ENCODE measurements at places on chromosomes 1 and 21.

- DNase-seq: no peak
These were observed 229.6 kb upstream of the JUN start for GRCh38 chr1:59013276-59013927.

DNA sequence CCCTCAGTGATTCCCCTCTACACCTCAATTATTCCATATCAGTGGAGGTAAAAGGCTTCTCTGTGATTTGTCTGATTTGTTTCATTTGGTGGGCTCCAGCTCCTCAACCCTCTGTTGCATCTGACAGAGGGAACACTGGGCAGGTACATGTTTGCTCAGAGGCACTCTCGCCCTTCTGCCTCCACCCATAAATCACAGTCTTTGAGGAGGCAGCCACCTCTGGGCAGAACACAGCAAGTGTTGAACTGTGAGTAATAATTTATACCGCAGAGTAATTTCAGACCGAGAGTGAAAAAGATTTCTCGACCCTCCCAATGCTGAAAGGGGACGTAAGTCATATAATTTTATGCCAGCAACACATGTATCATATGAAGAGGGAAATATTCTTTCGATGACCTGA lies 330.1 kb upstream of the PBX1 start:
- DNase-seq: no peak

DNA sequence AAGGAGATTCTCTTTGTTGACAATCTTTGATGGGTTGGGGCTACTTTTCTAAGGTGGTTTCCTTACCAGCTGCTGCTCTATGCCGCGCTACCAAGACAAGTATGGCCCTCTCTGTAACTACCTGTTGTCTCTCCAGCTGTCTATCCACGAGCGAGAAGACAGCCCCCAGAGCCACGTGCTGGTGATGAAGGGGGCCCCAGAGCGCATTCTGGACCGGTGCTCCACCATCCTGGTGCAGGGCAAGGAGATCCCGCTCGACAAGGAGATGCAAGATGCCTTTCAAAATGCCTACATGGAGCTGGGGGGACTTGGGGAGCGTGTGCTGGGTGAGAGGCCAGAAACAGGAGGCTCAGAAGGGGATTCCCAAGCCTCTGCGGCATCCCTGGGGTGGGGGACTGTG lies 14.4 kb downstream of the ATP1A2 start:
- no peak for DNase-seq

GRCh38 chr1:115641762-115642167 lies at the start of gene VANGL1:
VANGL1 (plus strand) TSS chr1:115641970; CDS start chr1:115651414, 9,444 bp downstream.
- no peak for DNase-seq

GRCh38 chr1:173415490-173415889 lies 61.6 kb upstream of the PRDX6 start:
- no peak for DNase-seq

DNA sequence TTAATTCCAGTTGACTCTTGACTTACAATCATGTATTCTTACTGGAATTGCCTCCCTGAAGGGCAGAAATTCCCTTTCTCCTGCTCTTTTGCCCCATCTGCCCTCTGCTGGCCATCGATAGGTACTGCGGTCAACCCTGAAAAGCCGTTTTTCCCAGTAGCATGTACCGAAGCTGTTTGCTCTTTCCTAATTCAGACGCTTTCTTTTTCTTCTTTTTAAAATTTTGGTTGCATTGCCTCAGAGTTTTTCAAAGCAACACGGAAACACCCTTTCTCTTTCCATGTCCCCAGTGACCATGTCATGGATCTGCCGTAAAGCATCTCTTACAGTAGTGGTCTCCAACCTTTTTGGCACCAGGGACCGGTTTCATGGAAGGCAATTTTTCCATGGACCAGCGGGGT lies 164.2 kb upstream of the C1orf21 start:
- no peak for DNase-seq

DNA sequence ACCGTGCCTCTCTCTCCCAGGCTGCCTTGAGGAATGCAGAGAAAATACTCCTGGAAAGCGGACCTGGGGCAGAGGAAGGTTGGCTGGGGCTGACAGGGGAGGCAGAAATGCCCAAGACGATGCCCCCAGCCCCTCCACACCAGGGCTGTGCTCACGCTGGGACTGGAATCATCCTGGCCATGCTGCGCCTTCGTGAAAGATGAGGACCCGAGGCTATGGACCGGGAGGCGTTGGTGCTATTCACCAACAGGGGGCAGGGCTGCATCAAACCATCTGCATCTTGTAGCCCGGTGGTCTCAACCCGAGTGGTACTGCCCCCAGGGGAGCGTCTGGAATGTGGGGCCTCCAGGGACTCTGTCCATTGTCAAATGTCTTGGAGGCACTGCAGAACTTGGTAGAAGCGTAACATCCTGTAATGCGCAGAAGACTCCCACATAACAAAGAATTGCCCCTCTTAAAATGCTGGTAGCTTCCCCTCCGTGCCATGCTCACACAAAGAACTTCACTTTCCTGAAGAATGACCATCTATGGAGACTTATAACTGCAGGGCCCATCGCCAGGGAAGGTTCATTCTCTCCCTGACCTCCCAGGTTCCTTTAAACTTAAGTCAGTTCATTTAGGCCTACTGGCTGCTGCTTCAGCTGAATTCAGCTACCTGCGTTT lies 251.2 kb downstream of the RRAGC start:
- DNase-seq: no peak

GRCh38 chr1:1082776-1083415 lies 8.8 kb upstream of the RNF223 start:
- no peak for DNase-seq

DNA sequence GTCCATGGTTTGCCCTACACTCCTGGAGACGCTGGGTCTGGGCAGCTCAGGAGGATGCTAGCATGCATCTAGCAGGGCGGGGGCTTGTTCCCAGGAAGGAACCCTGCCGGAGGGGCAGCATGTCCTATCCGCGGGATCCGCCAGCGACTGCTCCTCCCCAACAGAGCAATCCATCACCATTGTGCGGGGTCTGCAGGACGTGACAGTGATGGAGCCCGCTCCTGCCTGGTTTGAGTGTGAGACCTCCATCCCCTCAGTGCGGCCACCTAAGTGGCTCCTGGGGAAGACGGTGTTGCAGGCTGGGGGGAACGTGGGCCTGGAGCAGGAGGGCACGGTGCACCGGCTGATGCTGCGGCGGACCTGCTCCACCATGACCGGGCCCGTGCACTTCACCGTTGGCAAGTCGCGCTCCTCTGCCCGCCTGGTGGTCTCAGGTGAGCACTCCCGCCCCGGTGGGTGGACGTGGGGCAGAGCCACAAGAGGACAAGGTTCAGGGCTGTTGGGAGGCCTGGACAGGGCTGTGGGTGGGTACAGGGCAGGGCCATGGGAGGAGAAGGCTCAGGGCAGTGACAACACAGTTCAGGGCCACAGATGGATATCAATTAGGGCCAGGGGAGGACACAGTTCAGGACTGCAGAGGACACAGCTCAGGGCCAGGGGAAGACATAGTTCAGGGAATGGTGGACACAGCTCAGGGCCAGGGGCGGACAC lies 71.3 kb downstream of the OBSCN start:
- DNase-seq: no peak

GRCh38 chr1:38153066-38153777 lies 106.6 kb upstream of the POU3F1 start:
- DNase-seq: no peak

- DNase-seq: no peak
These were observed 87.5 kb upstream of the FMN2 start for GRCh38 chr1:240004086-240004749.

DNA sequence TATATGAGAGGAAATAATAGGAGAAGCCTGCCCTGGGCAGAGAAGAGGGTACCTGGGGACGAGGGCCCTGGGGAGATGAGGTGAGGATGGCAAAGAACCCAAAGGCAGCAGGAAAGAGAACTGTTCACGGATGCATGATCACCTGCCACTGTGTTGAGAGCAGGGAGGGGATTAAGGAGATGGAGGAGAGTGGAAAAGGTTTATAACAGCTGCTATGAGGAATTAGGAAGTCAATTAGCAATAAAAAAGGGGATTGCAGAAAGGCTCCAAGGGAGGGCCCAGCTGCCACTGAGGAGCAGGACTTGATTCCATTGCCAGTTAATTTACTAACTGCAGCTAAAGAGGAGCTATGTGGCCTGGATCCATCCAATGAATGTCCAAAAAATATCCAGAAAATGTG lies 61.1 kb downstream of the GFI1 start:
- DNase-seq: no peak

DNA sequence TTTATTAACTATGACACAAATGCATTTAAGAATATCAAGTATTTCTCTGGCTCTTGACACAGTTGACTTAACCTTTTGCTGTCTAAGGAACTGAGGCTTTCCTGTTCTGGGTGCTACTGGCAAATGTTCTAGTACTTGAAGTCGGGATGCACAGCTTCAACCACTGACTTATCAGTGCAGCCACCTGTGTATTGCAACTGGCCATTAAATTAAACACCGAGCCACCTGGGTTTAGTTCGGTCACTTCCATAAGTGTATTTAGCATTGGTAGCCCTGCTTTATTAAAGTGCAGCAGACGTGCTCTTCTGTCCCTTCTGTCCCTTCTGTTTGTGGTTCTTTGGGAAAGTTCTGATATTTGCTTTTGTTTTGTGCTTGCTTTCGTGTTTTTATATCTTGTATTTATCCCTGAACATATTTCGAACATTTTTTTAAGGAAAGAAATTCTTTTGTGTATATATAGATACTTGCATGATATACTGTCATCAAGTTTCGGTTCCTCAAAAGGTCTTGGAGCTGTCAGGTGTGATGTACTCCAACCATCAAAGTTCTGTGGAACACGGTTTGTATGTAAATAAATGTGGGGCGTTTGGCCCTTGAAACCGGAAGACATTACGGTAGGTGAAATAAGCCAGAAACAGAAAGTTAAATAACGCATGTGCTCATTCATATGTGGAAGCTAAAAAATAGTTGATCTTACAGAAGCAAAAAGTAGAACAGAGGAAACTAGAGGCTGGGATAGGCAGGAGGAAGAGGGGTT lies 297.9 kb upstream of the GREM2 start:
- no peak for DNase-seq

DNA sequence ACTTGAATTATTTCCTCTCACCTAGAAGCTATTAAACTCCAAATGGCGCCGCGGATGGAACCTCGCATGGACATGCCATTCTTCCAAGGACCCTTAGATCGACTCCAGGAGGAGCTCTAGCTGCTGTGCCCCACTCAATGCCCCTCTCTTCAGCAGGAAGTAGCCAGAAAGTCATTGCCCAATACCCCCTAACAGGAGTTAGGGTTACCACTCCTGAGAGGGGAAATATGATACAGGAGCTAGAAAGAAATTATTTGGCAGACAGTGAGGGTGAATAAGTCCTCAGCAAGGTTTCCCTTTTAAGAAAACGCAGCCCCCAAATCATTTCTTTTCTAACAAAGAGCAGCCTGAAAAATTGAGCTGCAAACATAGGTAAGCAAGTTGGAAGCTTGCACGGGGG lies 28.6 kb downstream of the TFB2M start:
- no peak for DNase-seq

- no peak for DNase-seq
These were observed 176.1 kb downstream of the CLIC6 start for GRCh38 chr21:34844924-34845238.

GRCh38 chr1:67853704-67854103 lies 20.4 kb upstream of the GNG12 start:
- DNase-seq: no peak

GRCh38 chr1:157499521-157499920 lies 52.8 kb downstream of the FCRL5 start:
- no peak for DNase-seq

GRCh38 chr1:209770636-209771415 lies 13.5 kb downstream of the C1orf74 start:
- no peak for DNase-seq

DNA sequence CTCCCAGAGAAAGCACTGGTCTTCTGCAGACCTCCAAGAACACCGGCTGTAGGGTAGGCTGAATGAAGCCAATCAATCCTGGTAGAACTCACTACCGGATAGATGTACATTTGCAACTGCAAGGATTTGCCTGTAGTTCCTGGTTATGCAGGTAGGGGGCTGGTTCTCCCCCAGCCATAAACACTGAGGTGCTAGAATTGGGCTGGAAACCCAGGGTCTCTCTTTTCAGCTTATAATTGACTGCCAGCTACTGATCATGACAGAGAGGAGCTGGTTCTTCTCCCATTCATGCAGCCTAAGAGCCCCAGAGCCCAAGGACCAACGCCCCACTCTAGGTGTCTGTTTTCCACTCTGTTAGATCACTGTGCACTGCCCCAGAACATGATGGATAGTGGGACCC lies 21.5 kb upstream of the MTARC2 start:
- no peak for DNase-seq

DNA sequence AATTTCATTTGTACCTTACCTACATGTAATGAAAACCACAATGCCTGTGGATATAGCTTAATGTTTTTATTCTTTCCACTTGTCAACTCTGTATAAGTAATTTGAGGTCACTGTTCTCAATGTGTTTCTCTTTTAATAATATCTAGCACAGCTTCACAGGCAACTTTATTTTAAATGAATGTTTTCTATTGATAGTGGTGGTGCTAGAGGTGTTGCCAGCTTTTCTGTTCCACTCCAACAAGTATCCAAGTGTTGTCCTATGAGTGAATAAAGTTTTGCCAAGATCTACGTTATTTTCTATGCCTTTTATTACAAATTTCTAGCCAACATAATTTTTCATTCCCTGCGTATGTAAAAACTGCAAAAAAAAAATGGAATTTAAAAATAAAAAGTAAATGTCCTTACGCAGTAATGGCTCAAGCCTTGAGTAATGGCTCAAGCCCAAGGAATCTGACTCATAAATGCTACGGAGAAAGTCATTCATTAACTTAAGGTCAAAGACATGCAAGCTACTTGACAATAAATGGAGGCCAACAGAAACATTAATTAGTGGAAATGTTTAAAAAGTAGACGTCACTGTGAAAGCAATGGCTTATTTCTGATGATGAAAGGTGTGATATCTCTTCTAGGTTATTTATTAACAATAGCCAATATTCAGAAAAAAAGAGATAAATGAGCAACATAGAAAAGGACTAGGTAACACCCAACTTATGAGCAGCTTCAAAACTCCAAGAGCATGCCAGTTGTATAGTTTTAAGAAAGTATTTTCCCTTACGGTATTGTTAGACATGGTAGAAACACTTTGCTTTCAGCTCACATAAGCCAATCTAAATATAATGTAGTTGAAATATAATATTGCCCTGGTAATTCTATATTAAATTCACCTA lies 71.4 kb downstream of the SLC44A5 start:
- DNase-seq: no peak

DNA sequence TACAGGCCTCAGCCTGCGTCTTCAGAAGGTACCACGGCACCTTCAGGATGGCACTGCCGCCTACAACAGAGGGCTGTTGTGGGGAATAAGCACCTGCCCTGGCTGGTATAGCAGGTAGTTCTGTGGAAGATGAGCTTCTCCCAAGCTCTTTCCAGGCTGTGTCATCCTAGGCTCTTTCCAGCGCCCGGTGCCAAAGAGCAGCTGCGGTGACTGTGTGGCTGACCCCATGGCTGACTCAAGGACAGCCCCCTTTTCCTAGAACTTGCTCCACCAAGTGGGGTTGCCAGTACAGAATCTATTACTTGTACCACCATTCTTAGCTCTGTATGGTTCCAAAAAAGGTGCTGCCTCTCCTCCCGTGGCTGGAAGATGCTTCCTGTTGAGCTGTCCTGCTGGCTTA lies 21.9 kb upstream of the EVA1B start:
- no peak for DNase-seq

- peak; percentile 98 for DNase-seq
These were observed 55.2 kb upstream of the TARBP1 start for GRCh38 chr1:234533975-234534876.
